Brain microvascular endothelial cell (primary cell): ENCODE measurements at places on chromosomes 12 and 14.
A peak's percentile ranks its signal among the peaks of the same experiment; 100 is the strongest.

- DNase-seq: no peak
Observed at GRCh38 chr14:98724734-98725133, 547.3 kb downstream of the BCL11B start.

DNA sequence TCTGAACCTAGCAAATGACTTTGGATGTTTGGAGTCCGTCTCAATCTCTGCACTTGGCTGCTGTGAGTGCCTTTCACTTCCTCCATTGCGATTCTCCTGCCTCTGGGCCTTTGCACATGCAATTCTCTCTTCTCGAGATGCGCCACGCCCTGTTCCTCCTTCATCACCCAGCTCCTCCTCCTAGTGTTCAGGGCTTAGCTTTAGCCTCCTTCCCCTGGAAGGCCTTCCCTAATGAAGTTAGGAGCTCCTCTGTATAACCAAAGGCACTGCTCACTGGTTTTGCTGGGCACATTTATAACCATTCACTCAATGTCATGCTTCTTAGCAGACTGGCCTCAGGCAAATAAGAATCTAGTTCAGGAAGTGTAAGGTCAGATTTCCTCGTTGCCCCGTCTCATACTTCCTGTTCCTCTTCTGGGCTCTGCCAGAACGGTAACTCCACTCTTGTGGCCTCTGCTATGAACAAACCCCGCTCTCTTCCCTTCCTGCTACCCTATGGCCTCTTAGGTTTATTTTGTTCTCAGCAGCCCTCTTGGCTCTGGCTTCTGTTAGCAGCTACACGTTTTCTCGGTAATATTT, 171.4 kb downstream of the CRADD start:
- DNase-seq: no peak

- no peak for DNase-seq
Observed at GRCh38 chr12:124308741-124309140, 13.8 kb downstream of the RFLNA start.

- no peak for DNase-seq
Observed at GRCh38 chr12:86950444-86950843, 694.3 kb upstream of the MGAT4C start.

GRCh38 chr14:87386524-87386923, 606.5 kb downstream of the GALC start:
- DNase-seq: no peak

DNA sequence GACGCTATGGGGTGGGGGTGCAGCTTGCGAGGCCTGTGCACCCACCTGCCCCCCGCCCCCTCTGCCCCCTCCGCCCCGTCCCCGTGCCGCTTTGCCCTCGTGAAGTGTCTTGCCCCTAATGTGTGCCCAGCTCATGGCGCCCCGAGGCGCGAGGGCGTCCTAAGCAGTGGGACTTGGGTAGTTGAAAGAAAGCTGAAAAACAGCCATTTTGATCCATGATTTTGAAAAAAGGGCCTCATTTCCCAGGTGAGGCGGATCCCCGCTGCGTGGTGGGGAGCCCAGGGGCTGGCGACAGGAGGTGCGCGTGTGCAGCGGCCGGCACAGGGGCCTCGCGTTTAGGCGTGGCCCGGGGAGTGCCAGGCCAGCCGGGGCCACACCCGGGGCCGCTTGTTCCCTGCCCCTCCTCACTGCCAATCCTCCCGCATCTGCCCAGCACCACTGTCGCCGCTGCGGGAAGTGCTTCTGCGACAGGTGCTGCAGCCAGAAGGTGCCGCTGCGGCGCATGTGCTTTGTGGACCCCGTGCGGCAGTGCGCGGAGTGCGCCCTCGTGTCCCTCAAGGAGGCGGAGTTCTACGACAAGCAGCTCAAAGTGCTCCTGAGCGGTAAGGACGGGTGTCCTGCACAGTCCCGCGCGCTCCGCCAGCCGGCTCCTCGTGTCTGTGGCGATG, 11.8 kb downstream of the ZFYVE21 start:
- no peak for DNase-seq

DNA sequence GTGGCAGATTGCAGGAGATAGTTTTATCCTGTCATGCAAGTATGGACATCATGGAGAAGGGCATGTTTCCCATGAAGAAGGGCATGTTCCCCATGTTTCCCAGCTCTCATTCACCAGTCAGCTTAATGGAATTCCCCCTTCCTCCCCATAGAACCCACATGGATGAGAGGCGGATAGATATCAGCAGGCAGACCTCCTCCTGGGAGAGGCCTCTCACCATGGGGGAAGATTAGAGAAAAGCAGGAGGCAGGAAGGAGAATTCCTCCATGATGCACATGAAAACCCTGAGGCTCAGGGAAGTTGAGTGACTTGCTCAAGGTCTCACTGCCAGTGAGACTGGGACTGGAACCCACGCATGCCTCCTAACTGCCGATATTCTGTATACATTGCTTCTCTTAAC, 92.9 kb upstream of the FOXN3 start:
- DNase-seq: peak; percentile 78
